ENCODE measurements at places on chromosomes 1 and 21. TPM values are rescaled to one million over a fixed set of nuclear protein-coding genes. Genes with fewer than 3 reads are reported as not detected.
A peak's percentile ranks its signal among the peaks of the same experiment; 100 is the strongest.

GRCh38 chr1:44040846-44041245 is 9.6 kb upstream of the SLC6A9 start:
- H3K27ac ChIP-seq, result no peak overlapping the region
- H3K4me1 ChIP-seq, result peaks cover 6% of the 10 kb centered on the region
- no peak overlapping the region for H3K4me3 ChIP-seq
- DNase-seq, result no peak
- H3K36me3 ChIP-seq, result no peaks in the 10 kb centered on the region

DNA sequence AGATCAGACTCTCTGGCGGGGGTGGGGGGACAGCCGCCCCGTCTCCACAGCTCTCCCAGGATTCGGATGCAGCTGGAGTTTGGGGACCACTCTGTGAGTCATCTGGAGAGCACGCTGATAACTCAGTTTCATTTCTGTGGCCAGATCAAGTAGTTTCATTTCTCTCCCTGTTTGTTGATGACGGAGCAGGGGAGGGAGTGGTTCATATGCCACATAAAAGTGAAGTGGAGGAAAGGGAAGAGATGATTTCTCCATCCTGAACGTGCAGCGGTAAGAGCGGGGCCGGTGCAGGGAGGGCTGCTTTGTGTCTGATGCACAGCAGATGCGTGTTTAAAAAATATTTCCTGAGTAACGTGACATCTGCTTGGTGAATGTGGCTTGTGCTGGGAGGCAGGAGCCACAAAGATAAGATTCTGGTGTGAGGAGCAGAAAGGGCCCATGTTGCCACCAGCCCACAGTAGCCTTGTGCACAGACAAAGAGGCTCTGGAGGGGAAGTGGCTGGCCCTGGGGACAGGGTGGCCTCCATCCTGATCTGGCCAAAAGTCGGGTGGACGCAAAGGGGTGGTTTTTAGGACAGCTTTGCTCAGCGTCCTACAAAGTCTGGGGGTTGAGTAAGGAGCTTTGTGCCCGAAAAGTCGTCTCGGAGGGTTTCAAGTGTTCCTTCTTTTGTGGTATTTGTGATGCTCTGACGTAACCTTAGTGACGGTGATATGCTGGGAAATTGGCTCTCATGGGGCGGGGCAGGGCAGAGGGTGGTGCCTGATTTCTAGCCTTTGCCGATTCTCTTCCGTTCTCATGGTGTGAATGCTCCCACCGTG is at the start of gene MX2:
TSS of gene MX2 (plus strand) at position 242 of the 819 bp plus-strand sequence. CDS start 14,880 bp downstream, outside the sequence.
- H3K27me3 ChIP-seq, result no peaks in the 10 kb centered on the region
- peaks cover 61% of the 10 kb centered on the region for H3K4me1 ChIP-seq
- DNase-seq, result peak; percentile 51
- H3K27ac ChIP-seq, result peak within 1 kb of the TSS; percentile 97

GRCh38 chr1:43324810-43325209 is 12.8 kb upstream of the MPL start:
- H3K27me3 ChIP-seq, result no peaks in the 10 kb centered on the region
- H3K36me3 ChIP-seq, result no peaks in the 10 kb centered on the region
- H3K4me1 ChIP-seq, result no peaks in the 10 kb centered on the region
- H3K27ac ChIP-seq, result no peak overlapping the region

DNA sequence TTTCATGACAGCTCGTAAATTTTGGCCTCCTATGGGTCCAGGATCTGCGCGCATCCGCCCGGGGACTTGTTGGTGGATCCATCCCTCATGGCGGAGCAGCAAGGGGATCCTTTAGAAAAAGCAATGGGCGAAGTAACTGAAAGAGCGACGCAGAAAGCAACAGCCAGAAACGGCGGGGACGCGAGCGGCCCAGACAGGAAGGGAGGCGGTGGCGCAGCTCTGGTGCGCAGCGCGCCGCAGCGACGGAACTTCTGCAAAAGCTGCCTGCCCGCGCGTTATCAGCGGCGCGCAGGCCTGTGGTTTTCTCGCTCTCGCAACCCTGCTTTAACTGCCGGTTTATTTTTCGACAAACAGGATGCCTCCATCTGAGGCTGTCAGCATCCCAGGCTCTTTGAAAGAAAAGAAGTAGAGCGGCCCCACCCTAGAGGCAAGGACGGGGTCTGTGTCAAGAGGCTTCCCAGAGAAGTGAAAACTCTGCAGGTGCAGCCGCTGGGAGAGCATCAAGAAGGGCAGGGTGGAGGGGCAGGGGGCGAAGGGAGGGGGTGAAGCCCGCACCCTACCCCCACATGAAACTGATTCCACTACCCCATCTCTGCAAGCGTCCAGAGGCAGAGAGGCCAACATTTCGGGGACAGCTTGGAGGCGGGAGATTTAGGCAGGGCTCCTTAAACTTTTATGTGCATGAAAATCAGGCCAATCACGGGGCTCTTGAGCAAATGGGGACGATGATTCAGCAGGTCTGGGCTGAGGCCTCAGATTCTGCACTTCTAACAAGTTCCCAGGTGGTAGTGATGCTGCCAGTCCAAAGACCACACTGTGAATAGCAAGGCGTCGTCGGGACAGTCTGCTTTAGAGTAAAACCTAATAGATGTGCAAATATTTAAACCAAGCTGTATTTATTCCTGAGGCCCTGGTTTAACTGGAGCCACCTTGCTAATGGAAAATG is 22.2 kb downstream of the RUNX1 start:
- H3K27ac ChIP-seq, result peak overlapping the region; percentile 98
- peak; percentile 73 for DNase-seq
- no peaks in the 10 kb centered on the region for H3K27me3 ChIP-seq

DNA sequence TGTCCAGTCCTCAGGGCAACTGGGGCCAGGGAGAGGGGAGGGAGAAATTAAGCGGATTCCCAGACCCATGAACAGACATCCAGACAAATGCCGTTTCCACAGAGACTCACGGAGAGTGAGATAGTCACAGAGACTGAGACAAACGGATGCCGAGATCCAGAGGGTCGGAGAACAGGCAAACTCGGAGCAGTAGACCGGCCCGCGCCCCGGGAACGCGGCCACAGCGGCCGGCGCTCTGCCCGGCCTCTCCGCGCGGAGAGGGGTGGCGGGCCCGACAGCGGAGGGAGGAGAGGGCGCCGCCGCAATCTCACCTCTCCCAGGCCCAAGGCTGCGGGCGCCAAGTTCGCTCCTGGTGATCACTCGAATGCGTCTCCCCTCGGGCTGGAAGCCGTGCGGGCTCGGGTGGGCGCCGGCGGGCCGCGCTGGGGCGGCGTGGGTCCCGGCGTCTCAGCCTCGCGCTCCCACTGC is 831 bp upstream of the FOXD2 start:
- H3K27me3 ChIP-seq, result peaks cover 31% of the 10 kb centered on the region
- no peak for DNase-seq
- peak overlapping the region; percentile 88 for H3K4me3 ChIP-seq
- no peaks in the 10 kb centered on the region for H3K36me3 ChIP-seq
- peak overlapping the region; percentile 70 for H3K27ac ChIP-seq

- no peak overlapping the region for H3K27ac ChIP-seq
- H3K4me3 ChIP-seq, result no peak overlapping the region
- no peak for DNase-seq
- no peaks in the 10 kb centered on the region for H3K27me3 ChIP-seq
- H3K36me3 ChIP-seq, result no peaks in the 10 kb centered on the region
Observed at GRCh38 chr1:85406887-85407533, 57.9 kb downstream of the DDAH1 start.

DNA sequence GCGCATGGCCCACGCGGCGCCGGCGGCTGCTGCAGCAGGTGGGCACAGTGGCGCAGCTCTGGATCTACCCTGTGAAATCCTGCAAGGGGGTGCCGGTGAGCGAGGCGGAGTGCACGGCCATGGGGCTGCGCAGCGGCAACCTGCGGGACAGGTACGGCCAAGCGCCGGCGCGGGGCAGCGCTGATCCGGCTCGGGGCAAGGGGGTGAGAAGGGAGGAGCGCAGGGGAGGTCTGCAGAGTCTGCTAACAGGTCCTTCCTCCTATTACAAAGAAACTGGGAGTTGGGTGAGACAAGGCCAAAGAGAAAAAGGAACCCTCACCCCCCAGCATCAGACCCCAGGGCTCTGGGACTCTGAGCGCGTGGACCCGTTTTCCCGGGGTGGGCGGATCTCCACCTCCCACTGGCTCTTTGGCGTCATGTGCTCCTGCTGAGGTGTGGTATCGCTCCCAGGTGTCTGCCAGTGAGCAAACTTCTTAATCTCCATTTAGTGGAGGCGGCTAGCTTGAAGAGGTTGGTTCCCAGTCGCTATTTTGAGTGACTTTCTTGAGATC is 431 bp downstream of the MTARC1 start:
- peaks cover 20% of the 10 kb centered on the region for H3K27me3 ChIP-seq
- no peak overlapping the region for H3K27ac ChIP-seq
- peak overlapping the region; percentile 76 for H3K4me3 ChIP-seq

DNA sequence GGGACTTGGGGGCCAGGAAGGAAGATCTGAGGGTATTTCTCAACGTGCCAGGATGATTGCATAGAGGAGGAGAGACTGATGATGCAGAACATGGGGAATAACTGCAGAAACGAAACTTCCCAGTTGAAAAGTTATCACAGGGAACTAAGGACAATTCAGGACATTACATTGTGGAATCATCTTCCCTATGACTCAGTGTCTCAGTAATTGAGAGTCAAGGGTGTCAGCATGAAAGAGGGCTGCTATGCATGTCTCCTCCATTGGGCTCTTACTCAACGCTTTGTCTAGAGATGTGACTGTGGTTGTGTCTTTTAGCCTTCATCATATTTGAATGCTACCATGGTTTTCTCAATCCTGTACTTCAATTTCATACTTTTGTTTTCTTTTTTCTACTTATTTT is 48.9 kb upstream of the PTGFR start:
- H3K36me3 ChIP-seq, result no peaks in the 10 kb centered on the region
- H3K4me3 ChIP-seq, result no peak overlapping the region
- no peak for DNase-seq

DNA sequence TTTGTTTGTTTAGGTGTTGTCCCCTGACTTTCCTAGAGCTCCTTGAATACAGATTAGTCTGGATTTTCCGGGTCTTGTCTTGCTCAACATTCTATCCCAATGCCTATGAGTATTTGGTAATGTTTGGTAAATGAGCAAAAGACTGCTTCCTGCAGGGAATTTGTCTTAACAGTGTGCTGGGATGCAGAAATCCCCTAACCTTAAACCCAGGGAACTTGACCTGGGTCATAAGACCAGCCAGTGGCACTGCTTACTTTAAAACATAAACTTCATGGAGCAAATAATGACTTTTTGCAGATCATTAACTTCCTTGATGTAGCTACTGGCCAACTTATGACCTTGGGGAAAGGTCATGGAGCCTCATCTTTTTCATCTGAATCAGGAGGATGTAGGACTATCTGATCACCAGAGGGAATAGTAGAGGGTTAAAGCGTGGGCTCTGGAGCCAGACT is 27.2 kb downstream of the TCEANC2 start:
- H3K4me3 ChIP-seq, result no peak overlapping the region
- no peaks in the 10 kb centered on the region for H3K4me1 ChIP-seq

GRCh38 chr1:223175032-223175431 is 32.0 kb upstream of the TLR5 start:
- no peaks in the 10 kb centered on the region for H3K36me3 ChIP-seq
- H3K4me3 ChIP-seq, result no peak overlapping the region
- H3K27me3 ChIP-seq, result peaks cover 18% of the 10 kb centered on the region
- no peak for DNase-seq

The TNFSF18 gene
- total RNA-seq, result not detected

The PADI2 gene
- 9.9 TPM for total RNA-seq

The C1orf87 gene
- not detected for total RNA-seq

The MCOLN2 gene
- 60.1 TPM for total RNA-seq

The F13B gene
- not detected for total RNA-seq

The SPRR5 gene
- not detected for total RNA-seq

The PTGER3 gene
- total RNA-seq, result 0.22 TPM

The ATAD3B gene
- total RNA-seq, result 47.4 TPM

Data from activated B cell treated with CpG ODN at 0.5 μM for 24 hours (primary cell).